ENCODE measurements at places on chromosomes 6 and 20.

DNA sequence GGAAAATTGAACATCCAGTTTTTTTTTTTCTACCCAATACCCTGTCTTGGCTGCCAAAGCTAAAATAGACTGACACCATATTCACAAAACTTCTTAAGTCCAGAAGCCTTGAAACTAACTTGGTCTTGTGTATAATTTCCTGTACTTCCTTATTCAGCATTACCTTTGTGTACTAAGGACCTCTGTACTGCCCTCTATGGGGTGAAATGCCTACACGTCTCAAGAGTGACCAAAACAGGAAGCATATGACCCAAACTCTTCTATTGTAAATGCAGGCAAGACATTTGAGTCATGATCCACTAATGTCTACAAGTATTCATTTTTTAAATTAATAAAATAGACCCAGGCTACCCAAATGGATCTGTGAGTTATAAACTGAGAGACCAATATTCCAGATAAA lies 50.4 kb downstream of the HMGCLL1 start:
- peak; percentile 13 for DNase-seq

DNA sequence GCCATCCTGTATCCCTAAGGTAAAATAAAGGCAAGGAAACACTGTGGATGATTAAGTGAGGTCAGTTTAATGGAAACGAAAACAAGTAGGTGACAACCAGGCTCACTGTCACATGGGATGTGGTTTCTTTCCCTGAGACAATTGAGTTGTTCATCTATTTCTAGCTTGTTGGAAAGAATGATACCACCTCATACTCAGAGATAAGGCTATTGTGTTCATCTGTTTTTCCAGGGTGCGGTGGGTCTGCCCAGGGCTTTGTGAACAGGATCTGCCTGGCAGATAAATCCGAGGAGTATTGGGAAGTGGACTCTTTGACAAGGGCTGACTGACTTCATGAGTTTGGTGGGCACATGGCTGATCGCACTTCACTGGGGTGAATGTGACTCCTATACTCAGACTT lies 80.8 kb upstream of the TIAM2 start:
- DNase-seq: peak; percentile 36

- DNase-seq: no peak
Measured at GRCh38 chr20:31967830-31968249, at the start of gene XKR7. Gene XKR7, plus strand, starts transcription at chr20:31968151. Its CDS starts 25 bp downstream, at chr20:31968176.

DNA sequence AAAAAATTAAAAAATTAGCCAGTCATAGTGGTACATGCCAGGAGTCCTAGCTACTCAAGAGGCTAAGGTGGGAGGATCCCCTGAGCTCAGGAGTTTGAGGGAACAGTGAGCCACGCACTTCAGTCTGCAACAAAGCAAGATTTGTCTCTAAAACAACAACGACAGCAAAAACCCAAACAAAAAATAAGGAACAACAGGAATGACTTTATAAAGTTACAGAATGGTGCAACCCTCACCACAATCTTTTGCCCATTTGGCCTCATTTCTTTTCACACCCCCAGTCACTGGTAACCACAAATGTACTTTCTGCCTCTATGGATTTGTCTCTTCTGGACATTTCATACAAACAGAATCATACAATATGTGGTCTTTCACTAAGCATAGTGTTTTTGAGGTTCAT lies 16.7 kb upstream of the ZFAND3 start:
- no peak for DNase-seq

DNA sequence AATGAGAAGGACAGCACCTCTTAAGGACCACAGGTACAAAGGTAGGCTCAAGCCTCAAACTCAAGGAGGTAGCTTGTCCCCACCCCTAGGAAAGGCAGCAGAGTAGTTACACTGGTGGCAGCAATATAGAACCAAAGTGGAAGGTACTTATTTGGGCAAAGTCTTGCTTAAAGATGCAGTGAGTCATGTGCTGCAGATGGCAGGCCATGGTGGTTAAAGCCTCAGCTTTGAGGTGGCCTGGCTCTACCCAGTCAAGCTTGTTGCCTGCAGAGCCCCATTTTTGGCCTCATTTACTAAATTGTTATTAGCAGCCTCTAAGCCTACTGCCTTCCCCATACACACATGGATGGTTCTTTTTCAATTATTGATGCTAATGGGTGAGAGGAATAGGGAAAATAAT lies 146.0 kb downstream of the ELOVL4 start:
- no peak for DNase-seq

DNA sequence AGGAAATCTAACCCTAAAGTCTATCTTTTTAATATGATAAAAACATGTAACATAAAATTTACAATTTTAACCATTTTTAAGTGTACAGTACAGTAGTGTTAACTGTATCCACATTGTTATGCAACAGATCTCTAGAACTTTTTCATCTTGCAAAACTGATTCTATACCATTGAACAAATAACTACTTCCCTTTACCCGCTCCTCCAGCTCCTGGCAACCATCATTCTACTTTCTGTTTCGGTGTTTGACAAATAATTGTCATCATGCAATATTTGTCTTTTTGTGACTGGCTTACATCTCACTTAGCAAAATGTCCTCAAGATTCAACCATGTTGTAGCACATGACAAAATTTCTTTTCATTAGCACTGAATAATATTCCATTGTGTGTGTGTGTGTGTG lies 203.2 kb downstream of the SIM1 start:
- no peak for DNase-seq

DNA sequence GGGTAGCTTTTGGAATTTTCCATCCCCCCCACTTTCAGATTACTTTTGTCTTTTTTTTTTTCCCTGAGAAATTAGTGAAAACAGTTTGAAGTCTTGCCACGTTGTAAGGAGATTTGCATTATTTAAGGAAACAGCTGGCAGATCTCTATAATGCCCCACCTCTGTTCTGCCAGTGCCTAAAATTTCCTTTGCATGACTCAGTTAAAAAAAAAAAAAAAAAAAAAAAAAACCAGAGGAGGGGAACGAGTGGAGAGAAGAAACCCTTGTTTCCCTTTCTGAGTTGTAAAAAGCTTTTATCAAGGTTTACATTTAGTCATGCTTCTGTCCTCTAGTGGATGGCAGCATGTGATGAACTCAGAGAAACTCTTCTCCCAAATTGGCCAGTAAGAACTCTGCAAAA lies 33.5 kb downstream of the CARMIL1 start:
- peak; percentile 65 for DNase-seq

DNA sequence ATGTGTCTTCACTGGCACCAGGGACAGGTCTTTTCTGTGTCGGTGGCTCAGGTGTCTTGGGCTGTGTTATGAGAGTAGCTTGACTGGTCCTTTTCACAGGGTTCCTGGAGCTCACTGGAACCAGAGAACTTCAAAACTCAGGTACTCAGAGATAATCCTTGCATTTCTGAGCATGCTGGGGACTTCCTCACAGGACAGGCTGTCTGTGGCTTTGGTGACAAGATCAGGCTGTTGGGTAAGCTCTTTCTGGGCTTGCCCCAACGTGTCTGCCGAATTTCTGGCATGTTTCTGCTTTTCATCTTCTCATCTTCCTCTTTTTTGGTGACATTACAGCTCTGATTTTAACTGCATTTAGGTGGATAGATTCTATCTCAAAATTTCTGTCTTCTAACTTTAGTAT lies 270.0 kb downstream of the CDH26 start:
- DNase-seq: no peak

DNA sequence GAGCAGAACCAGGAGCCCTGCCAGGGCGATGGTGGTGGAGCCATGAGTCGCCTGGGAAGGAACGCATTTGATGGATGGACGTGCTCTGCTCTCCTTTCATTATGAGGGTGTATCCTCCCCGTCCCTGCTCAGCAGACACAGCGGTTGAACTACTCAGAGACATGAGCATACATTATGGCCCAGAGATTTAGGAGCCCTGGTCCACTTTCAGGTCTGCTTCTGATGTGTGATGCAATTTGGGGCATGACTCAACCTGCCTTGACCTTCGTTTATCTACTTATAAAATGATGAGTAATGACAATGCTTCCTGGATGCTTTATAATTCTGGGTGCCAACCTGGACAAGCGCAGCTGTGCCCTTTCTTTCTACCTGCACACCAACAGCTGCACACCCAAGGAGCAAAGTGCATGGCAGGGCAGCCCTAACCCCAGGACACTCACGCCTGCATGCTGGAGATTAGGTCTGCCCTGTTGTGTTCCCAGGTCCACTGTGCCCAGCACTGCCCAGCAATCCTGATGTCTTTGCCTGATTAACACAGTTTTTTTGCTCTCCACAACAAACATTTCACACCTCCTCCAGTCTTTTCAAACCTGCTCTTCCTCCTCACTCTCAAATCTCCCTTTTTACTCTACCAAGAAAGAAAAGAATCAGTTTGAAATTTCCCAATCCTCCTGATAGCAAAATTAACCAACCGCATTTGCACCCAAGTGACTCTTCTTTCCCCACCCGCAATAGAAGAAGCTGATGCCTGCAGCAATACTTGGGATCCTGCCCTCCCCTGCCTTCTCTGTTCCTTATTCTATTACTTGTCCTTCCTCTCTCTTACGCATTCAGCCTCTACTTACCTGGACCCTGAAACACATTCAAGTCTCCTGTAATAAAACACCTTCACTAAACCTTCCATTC lies 81.2 kb downstream of the EZR start:
- no peak for DNase-seq

GRCh38 chr6:30169658-30170614 lies 6.6 kb downstream of the TRIM15 start:
- peak; percentile 65 for DNase-seq

All from myocyte (in vitro differentiated cells).